ENCODE measurements at places on chromosomes 13 and 19. TPM values are rescaled to one million over a fixed set of nuclear protein-coding genes. Genes with fewer than 3 reads are reported as not detected.

DNA sequence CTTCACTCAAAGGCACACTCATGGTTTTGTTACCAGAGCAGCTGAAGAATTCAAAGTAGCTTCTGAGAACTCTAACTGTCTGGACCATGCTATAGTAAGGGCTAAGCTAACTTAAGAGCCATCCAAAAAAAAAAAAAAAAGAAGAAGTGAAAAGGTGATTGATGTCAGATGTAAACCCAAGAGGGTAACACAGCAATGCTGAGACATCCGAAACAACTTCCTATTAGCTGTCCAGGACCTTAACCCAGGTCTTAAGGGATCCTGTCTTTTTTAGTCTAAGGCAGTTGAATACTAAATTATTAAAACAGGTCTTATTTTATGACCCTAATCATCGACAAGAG, 11.2 kb upstream of the RAB20 start:
- DNase-seq: no peak

The LONP1 gene
- 130 TPM for total RNA-seq

- DNase-seq: no peak
Measured at GRCh38 chr13:23129331-23129730, 51.4 kb upstream of the SGCG start.

GRCh38 chr13:64438084-64438483, 2792.1 kb downstream of the PCDH9 start:
- DNase-seq: no peak

The DZIP1 gene
- 34.0 TPM for total RNA-seq

The NLRP9 gene
- not detected for total RNA-seq

DNA sequence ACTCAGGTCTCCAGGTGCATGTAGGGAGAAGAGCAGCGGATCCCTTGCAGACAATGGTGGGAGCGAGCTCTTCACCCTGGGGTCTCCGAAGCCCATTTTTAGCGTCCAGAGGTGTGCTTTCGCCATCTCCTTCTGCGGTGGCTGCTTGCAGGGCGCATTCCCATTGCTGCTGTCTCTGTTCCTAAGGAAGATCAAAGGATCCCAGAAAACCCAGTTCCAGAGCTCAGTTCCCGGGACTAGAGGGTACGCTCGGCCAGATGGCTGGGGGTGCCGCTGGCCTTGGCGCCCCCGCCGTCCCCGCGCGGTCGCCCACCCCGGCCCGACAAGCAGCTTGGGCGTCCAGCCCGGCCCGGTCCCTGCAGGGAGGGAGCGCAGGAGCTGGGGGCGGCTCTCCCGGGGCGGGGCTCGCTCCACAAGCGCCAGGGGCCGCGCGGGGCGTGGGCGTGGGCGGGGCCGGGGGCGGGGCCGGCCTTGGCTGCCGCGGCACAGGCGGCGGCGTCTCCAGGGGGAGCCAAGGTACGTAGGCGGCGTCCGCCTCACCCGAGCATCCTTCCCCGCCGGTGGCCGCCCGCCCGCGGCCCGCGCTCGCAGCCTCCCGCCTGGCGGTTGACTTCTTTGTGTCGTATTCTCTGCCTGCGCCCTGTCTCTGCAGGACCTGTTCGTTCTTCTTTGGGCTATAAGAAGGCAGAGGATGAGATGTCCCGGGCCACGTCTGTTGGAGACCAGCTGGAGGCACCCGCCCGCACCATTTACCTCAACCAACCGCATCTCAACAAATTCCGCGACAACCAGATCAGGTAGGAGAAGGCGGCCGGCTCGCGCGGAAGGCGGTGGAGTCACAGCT, 96.8 kb downstream of the ATP8A2 start:
- DNase-seq: peak; percentile 85

DNA sequence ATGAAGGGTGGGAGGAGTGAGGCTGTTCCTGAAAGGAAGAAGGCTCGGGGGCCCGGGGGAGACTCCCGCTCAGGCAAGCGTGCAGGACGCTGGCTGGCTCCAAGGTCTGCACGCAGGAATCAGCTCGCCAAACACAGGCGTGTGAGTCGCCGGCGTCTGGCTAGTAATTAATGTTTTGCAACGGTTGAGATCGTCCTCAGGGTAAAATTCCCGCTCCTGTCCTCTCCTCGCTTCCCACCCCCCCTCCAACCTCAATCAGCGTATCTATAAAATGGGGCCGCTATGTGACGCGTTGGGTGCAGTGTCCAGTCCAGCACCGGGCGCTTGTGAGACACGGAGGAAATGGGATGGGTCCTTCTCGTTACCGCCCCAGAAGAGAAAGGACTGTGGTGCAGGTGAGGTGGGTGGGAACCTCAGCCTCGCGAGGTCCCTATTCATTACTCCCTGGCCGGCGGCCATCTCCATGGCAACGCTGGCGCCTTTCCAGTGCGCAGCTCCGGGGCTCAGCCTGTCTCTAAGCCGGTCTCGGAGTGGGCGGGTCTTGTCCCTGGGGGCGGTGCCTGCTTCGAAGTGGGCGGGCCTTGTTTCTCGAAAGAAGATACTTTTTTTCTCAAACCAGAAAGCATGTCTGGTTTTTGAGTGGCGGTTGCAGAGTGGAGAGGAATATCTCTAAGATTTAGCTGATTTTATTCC, 6.5 kb upstream of the ZNF579 start:
- DNase-seq: peak; percentile 99

The SLC8A2 gene
- total RNA-seq: under 0.01 TPM

DNA sequence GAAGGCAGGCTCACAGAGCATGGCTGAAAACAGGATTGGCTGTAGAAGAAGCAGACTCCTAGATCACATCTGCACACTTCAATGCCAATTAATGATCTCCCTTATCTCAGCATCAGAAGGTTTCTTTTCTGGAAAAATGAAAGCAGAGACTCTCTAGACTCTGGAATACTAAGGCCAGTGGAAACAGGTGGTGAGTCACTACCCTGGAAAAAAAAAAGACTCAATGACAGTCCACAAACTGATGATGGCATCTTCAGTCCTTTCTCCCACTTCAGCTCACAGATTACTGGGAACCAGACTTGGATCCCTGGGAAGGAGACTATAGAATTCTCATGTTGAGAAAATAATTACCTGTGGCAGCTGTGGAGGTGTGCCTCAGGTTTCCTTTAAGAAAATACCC, 47.5 kb upstream of the MBNL2 start:
- DNase-seq: no peak

DNA sequence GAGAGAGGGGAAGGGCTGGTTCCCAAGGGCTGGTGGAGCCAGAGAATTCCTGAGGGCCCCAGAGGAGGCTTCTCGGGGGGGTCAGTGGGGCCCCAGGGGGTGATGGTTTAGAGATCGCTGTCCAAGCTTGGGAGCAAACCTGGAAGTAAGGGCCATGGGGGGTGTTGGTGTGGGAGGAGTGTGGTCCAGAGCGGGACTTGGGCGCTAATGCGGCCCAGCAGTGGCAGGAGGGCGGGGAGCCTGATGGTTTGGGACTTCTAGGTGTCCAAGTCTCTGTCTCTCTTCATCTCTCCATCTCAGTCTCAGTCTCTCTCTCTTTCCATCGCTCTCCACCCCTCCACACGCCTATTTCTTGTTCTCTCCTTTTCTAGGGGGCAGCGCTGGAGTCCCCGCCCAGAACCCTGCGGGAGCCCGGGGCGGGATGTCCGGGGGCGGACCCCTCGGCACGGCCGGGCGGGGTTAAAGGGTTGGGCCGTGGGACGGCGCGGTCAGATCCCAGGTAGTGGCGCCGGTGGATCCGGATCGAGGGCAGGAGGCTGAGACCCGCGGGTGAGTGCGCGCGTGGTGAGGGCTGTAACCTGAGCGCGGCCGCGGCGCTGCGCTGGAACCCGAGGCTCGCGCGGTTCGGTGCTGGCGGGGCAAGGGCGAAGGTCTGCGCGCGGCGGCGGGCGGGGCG, at the start of gene CYP4F22:
TSS of gene CYP4F22 (plus strand) at position 491 of the 676 bp plus-strand sequence. CDS start 16,812 bp downstream, outside the sequence.
- DNase-seq: no peak

The BCL3 gene
- 6.5 TPM for total RNA-seq

- peak; percentile 96 for DNase-seq
Measured at GRCh38 chr19:50669302-50670101, 20.3 kb downstream of the C19orf81 start.

DNA sequence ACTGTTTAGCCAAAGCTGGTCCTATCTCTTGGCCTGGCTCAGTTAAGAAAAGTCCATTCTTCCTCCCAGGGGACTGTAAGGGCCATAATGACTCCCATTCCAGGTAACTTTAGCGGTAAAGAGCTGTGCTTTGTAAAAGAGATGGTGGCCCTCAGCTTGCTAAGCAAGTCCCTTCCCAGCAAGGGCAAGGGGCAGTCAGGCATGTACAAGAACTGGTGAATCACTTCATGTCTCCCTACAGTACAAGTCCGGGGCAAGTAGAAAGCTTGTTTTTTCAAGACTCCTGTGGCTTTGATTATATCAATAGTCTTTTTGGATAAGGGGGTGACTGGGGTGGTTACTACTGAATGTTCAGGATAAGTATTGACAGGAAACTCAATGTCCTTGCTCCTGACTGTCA, 88.9 kb downstream of the SLC25A15 start:
- DNase-seq: no peak

DNA sequence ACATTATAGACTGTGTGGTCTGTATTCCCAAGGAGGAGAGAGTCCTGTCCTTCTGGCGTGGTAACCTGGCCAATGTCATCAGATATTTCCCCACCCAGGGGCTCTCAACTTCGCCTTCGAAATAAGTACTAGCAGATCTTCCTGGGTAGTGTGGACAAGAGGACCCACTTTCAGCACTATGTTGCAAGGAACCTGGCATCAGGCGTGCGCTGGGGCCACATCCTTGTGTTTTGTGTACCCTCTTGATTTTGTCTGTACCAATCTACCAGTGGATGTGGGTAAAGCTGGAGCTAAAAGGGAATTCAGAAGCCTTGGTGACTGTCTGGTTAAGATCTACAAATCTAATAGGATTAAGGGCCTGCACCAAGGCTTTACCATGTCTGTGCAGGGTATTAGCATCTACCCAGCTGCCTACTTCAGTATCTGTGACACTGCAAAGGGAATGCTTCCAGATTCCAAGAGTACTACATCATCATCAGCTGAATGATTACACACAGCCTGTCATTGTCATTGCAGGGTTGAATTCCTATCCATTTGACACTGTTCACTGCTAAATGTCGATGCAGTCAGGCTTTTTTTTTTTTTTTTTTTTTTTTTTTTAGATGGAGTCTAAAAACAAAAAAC, 148.0 kb downstream of the PRR20E start:
- DNase-seq: no peak

DNA sequence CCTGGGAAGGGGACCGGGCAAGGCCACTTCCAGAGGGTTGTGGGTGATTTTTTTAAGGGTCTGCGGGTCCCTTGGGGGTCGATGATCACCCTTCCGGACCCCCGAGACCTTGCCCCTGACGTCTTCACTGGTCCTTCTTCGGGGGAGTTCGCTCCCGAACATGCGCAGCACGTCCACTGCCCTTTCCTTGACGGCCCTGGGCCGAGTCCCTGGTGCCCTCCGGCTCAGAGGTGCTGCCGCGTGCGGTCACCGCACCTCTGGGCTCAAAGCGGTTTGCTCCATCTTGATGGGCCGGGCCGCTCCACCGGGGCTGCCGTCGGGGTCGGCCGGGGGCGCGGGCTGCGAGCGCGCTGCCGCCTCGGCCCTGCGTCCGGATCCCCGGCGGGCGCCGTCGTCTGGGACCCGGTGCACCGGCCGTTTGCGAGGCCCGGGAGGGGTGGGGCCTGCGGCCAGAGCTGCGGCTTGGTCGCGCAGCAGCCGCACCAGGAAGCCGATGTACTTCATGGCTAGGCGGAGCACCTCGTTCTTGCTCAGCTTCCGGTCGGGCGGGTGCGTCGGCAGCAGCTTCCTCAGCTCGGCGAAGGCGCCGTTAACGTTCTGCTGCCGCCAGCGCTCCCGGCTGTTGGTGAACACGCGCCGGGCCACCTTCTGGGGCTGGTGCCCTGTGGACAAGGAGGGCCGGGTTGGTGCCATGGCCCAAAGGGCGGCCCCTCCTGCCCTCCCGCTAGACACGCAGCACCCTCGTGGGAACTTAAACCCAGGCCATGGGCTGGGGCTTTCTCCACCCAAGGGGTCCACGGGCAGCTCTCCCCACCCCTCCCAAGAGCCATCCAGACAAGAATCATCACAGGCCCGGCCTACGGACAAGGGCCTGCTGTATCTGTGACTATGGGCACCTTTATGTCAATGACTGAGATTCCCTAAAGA, 3.3 kb downstream of the LYL1 start:
- DNase-seq: peak; percentile 95

- DNase-seq: peak; percentile 88
Measured at GRCh38 chr13:19864746-19865309, 1.4 kb upstream of the ZMYM5 start.

DNA sequence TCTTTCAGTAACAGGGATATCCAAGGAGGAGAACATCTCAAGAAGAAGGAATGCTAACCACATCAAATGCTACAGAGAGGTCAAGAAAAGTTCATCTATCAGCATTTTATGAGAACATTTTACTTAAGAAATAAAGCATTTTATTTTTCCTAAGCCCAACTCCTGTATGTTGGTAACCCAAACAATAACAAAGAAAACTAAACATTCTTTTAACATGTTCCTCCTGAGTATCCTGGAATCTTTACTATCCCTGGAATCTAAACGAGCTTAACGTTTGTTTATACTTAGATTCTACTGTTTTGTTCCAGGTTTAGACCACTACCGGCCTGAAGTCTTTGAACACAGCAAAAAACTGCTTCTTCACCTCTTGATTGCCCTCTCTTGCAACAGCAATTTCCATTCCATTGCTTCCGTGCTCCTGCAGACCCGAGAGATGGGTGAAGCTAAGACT, 89.7 kb downstream of the ZAR1L start:
- peak; percentile 45 for DNase-seq

The GRIN3B gene
- total RNA-seq: not detected

DNA sequence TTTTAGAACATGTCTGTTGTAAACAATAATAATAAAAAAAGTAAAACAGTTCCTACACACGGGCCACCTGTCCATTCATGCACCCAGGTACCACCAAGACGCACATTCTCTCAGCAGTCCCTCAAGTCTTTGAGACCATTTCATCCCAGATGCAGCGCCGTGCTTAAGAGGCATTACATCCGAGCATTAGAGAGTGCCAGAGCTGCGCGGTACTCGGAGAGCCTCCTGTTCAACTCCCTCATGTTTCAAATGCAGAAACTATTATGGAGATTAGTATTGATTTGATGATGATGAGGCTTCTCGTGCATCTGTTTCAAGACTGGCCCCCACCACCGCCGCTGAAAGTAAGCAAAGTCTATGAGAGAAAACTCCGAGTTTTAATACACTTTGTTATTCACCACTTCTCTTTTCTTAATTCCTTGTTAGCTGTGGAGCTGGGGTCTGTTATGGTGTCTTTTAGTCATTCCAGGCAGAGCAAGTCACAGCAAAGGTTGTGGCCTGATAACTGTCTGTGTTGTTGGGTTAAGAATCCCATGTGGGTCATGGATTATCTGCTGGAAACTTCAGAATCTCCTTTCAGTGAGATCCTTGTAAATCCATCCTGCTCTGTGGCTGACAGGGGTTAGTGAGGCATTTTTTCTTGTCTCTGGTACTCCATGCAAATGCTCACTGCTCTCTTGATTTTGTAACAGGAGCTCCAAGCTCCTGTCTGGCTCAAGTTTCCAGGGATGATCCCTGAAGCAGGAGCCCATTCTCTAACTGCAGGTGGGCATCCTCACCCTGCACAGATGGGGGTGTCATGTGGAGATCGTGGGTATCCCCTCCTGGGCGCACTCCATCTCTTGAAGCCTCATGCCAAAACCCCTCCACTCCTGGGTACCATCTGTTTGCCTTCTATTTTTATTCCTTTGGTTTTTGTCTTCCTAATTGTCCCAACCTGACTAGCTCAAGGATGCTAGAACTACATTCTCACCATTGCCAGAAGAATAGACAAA, 74.9 kb upstream of the MTIF3 start:
- no peak for DNase-seq
